ENCODE measurements at places on chromosomes 12 and 14.

DNA sequence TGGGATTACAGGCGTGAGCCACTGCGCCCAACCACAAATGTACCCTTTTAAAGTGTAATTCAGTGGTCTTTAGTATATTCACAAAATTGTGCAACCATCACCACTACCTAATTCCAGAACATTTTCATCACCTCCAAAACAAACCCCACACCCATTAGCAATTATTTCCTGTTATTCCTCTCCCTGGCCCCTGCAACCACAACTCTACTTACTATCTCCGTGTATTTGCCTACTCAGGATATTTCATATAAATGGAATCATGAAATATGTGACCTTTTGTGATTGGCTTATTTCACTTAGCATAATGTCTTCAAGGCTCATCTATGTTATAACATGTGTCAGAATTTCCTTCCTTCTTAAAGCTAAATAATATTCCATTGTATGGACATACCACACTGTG is 16.0 kb upstream of the AQP2 start:
- no peak for DNase-seq

DNA sequence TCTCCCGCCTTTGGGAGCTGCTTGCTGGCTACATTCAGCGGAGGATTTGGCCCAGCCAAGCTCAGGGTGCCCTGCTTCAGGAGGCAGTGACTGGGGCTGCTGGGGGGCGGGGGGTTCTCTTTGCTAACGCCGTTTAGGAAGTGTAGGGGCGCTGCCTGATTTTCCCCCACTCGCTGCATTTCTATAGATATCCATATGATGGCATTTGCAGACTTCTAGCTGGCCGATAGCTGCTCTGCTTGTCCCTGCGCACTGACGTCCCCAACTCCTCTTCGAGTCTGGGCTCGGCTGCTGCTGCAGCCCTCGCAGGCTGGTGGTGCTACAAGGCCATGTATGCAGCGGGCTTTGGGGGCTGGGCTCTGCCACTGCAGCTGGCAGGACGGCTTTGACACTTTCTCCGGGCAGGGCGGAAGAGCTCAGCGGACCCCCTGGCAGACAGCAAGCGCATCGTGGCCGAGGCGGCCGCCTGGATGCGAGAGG is 3.1 kb downstream of the LRFN5 start:
- DNase-seq = peak; percentile 64

- no peak for DNase-seq
Observed at GRCh38 chr12:93758801-93759373, 81.7 kb downstream of the CRADD start.

DNA sequence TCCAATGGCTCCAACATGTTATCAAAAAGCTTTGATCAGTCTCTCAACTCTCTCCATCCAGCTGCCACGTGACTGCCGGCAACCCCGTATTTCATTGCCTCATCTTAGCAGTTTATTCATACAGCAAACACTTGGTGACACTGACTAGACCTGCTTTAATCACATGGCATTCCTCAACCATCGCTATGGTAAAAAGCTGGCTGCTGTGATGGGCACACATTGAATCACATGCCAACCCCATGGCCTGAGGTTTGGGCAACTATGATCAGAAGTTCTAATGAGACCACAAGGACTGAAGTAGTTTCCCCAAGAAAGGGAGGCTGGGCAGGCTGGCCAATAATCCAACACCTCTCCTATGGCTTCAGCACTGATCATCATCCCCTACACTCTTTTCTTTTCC is 40.6 kb upstream of the TAS2R42 start:
- no peak for DNase-seq

GRCh38 chr12:89016970-89017778 is 335.1 kb downstream of the DUSP6 start:
- DNase-seq = peak; percentile 62

DNA sequence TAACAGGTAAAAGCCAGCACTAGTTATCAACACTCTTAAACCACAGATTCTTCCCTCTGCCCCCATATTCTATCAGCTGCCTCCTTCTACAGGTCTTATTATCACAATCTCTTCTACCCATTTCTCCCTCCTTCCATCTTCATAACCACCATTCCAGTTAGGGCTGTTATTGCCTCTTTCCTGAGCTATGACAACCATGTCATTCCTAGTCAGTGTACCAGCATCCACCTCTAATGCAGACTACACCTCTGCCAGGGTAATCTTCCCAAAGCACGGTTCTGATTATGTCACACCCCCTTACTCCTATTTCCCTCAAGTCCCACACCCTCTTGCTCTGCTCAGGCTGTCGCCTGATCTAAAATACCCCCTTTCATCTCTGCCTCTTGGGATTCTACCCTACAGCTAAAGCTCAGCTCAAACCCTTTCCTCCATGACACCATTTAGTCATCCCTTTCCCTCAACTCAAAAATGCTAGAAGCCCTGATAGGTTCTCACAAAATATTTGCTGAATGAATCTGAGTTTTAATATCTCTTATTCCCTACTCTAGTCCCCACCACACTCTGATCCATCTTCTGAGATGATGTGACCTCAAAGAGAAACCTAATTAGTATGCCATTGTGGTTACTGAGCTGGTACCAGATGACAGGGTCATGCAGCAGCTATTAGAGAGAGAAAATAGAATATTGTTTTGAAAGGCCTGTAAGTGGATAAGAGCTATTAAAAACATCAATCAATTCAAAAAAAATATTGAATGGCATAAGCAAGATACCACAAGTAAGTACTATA is 11.7 kb downstream of the RACGAP1 start:
- DNase-seq = peak; percentile 64

GRCh38 chr14:29518335-29518734 is 409.3 kb downstream of the PRKD1 start:
- no peak for DNase-seq

- no peak for DNase-seq
Observed at GRCh38 chr12:77953528-77954205, 123.0 kb downstream of the NAV3 start.

GRCh38 chr12:117279606-117280005 is 81.8 kb downstream of the NOS1 start:
- DNase-seq = no peak

DNA sequence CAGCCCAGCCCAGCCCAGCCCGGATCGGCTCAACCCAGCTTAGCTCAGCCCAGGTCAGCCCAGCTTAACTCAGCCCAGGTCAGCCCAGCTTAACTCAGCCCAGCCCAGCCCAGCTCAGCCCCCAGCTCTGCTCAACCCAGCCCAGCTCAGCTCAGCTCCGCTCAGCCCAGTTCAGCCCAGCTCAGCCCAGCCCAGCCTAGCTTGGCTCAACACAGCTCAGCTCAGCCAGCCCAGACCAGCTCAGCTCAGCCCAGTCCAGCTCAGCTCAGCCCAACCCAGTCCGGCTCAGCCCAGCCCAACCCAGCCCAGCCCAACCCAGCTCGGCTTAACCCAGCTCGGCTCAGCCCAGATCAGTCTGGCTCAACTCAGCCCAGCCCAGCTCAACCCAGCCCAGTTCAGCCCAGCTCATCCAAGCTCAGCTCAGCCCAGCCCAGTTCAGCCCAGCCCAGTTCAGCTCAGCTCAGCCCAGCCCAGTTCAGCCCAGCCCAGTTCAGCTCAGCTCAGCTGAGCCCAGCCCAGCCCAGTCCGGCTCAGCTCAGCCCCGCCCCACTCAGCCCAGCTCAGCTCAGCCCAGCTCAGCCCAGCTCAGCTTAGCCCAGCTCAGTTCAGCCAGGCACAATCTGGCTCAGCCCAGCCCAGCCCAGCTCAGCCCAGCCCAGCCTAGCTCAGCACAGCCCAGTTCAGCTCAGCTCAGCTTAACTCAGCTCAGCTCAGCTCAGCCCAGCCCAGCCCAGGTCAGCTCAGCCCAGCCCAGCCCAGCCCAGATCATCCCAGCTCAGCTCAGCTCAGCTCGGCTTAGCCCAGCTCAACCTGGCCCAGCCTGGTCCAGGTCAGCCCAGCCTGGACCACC is 331.7 kb downstream of the TMEM121 start:
- DNase-seq = no peak

DNA sequence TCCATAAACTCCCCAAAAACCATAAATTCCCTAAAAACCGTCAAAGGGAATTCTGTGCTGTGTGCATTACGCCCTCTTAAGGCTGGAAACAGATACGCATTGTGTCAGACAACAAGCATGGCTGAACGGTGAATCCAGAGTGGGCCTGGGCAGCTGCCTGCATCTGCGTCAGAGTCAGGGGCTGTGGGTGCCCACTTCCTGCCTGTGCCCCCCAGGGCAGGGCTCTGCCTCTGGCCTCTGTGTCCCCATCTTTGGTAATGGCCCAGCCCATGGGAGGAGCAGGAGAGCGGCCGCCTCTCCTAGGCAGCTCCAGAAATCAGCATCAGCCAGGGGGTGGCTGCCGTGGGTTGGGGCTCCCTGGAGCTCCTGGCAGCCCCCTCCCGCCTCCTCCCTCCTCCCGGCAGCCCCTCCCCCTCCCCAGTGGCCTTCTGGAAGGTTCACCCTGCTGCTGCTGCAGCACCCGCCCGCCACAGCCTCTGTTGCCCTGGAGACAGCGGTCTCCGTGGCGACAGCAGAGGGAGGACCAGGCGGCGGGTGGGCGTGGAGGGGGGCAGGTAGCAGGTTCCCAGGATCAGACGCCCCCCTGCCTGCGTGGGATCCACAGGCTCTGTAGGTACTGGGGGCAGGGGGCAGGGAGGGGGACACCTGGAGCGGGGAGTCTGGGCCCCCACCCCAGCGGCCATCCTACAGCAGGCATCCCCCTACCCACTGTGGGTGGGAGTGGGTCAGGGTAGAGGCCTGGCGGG is 5.9 kb downstream of the MMP17 start:
- no peak for DNase-seq

DNA sequence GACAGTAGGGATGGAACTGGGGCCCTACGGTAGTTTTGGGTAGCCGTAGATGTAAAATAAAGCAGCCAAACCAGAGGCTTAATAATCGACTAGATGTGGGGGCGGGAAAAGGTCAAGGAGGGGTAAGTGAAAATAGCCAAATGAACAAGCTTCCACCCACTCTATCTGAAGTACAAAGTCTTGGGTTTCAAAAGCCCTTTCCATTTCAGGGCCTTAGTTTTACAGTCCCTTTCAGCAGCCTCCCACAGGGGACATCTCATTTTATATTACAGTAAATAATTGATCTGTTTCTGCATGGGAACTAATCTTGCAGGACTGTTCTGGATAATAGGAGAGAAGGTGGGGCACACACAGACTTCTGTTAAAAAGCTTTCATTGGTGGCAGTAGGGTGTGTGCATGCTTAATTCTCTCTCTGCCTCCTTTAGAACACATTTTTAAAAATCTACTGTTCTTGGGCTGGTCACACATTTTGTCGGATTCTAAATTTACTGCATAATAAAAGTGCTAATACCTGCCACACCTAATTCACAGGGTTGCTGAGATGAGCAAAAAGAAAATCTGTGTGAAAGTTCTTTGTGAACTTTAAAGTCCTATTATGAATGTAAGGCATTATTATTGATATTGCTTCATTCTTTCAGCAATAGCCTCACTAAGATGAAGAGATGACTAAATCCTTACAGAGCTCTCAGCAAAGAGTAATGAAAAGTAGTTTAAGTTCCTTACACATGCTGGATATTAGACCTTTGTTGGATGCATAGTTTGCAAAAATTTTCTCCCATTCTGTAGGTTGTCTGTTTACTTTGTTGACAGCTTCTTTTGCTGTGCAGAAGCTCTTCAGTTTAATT is 104.6 kb downstream of the ITPR2 start:
- no peak for DNase-seq

GRCh38 chr12:63238892-63239291 is 87.9 kb upstream of the AVPR1A start:
- DNase-seq = no peak

DNA sequence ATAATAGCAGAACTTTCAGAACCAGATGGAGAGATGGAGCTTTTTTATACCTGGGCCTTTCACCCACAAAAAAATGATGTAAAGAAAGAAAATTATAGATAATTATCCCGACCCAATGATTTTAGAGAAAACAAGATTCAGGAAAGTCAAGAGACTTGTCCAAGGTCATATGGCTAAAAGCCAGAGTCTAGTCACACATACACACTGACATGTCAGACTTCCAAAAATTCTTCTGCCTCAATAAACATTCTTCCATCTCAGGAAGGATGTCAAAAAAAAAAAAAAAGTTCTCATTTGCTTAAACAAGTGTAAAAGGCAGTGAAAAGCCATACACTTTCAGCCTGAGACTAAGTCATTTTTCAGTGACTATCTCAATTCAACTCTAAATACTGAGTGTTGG is 116.0 kb downstream of the PRICKLE1 start:
- DNase-seq = no peak

DNA sequence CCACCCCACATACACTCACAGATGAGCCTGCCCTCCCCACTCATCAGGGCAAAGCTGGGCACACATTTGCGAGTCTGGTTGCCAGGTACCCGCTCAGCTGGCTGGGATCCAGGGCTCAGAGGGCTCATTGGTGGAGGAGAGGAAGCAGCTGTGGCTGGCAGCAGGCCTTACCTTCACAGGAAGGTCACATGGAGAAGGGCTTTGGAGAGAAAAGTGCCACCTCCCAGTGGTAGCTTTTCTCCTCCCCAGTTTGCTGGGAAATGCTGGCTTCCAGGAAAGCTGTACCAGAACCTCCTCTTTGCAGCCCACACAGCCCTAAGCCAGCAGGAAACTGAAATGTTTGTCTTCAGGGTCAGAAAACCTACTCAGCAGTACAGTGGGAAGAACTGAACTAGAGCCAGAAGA is 55.6 kb downstream of the LGMN start:
- no peak for DNase-seq

GRCh38 chr14:34461334-34462131 is 507 bp downstream of the SPTSSA start:
- peak; percentile 58 for DNase-seq

GRCh38 chr12:115999582-115999981 is 277.9 kb downstream of the MED13L start:
- DNase-seq = no peak

DNA sequence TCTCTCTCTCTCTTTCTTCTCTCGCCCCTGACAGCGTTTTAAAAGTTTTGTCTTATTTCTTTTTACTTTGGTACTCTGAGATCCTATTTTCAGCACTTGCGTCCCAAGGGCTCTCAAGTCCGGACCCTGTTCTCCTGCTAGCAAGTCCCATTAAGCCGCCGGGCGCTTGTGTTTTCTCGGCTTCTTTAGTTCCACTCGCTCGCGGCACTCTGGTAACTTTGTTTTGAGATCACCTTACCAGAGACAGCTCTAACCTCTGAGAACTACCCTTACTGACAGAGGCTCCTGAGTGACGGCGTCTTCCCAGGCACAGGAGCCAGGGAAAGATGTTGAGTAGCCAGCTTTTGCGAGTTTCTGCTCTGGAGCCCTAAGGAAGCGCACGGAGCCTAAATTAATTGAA is 2.7 kb upstream of the MYF5 start:
- no peak for DNase-seq

GRCh38 chr14:61774861-61775260 is 12.6 kb downstream of the SNAPC1 start:
- DNase-seq = no peak

- DNase-seq = no peak
Observed at GRCh38 chr14:87899228-87899627, 93.8 kb downstream of the GALC start.

Measured in globus pallidus (tissue), 1 donor.